ENCODE measurements at places on chromosomes 2 and 18.

GRCh38 chr2:8000870-8001269, 681.0 kb upstream of the ID2 start:
- no peak for DNase-seq

- no peak for DNase-seq
These were observed 435.4 kb downstream of the BCL11A start for GRCh38 chr2:60118061-60118460.

DNA sequence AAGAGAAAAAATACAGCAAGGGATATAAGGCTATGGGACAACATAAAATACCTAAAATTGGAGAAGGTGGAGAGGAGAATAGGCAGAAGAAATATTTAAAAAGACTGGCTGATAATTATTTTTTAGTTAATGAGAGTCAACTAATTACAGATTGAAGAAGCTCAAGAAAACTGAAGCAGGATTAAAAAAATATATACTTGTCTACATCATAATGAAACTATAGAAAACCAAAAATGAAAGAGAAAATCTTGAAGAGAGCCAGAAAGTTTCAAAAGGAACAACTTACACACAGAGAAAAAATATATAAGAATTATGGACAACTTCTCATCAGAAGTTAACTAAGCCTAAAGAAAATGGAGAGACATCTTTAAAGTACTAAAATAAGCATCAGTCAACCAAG, 62.9 kb upstream of the APCDD1 start:
- DNase-seq: no peak

GRCh38 chr18:31632356-31632755, 40.7 kb downstream of the TTR start:
- no peak for DNase-seq

- DNase-seq: no peak
These were observed 42.3 kb downstream of the FSIP2 start for GRCh38 chr2:185780890-185781289.

DNA sequence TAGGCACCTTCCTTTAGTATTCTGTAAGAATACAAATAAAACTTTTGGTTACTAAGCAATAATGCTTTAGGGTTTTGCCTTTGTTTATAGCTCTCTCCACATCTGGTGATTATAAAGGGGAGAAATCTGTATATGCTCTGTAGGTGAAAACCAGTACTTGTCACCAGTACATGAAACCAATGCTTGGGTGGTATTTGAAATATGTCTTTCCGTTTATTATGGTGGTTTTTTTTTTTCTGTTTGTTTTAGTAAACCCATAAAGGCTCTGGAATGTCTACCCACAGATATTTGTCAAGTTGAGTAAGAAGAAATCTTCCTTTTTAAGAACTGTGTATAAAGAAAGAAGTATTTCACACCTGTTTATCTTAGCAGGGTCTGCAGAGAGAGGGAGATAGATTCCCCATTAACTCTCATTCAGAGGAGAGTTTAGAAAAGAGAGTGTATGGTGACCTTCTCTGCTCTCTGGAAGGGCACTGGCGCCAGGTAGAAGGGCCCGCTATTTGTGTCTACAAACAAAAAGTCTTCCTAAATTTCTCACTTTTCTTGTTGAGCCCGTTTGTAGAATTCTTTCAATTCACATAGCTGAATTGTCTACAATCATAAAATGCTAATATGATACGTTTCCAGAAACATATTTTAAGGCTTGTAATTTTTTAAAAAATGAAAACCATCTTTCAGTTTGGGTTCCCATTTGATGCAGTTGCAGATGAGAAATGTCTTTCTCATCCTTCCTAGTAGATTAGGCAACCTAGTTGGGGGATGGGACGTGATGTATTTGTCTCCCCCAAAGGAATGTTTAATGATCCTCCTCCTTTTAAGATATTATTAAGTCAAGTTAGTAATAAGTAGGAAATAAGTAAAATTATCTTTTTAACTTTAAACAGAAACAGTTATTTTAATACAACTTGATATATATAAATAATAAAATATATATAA, 33.9 kb downstream of the MAP3K20 start:
- DNase-seq: no peak

- no peak for DNase-seq
These were observed 172.3 kb downstream of the CDH2 start for GRCh38 chr18:28004606-28005005.

DNA sequence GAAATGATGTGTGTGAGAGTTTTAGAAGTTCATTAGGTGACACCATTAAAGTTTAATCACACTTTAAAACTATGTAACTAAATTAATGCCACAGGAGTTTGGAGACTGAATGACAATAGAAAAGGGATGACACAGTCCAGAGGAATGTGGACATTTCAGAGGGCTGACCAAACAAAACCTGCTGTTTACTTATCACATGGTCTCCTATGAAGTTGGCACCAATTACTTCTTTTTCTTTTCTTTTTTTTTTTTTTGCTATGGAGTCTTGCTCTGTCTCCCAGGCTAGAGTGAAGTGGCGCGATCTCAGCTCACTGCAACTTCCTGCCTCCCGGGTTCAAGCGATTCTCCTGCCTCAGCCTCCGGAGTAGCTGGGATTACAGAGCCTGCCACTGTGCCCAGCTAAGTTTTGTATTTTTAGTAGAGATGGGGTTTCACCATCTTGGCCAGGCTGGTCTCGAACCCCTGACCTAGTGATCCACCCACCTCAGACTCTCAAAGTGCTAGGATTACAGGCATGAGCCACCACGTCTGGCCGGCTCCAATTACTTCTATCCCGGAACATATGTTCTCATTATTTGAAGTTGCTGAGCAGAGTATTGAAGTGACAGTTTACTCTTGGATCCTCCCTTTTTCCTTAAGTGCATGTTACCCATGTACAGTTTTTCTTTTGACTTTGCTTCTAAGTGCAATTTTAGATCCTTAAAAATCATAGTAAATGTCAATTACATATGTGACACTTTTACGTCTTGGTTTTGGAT, 4.3 kb downstream of the AGPS start:
- DNase-seq: no peak

DNA sequence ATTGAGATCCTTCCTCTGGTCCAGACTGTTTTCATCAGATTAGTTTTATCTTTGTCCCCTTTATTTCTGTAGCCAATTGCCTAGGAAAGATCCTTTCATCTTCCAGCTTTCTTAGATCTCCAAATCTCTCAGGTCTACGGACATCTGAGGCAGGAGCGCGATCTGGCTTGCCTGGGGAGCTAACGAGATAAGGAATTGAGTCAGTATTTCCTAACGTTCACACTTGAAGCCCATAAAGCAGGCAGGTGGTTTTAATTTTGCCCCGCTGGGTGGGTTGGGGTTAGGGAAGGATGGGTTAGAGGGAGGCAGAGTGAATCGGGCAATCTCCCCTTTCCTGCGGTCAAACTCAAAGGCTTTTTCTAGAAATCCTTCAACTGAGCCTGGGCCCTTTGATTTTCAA, 727 bp upstream of the TTLL4 start:
- no peak for DNase-seq

DNA sequence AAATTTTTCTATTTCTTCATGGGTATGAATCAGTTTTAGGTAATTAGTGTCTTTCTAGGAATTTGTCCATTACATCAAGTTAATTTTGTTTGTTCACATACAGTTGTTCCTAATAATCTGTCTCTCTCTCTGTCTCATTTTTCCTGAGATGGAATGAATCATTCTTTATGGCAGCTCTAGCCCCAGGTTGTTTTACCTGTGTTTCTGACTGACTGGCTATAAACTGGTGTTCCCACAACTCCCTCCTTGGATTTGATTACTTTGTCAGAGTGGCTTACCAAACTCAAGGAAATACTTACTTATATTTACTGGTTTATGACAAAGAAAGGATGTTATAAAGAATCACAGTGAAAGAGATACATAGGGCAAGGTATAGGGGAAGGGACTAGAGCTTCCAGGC, 15.1 kb downstream of the ADNP2 start:
- DNase-seq: no peak

DNA sequence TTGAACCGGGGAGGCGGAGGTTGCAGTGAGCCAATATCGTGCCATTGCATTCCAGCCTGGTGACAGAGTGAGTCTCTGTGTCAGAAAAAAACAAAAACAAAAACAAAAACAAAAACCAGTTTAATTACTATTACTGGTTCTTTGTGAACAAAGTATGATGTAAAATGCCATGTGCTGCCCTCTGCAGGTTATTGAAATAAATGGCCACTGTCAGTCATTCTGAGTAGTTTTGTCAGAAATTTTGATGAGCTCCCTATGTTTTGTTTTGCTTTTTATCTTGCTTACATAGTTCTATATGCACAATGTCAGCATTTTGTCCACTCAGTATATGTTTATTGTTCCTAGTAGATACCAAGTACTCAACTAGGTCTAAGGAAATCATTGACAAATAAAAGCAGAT, 423.6 kb upstream of the CHST9 start:
- no peak for DNase-seq

DNA sequence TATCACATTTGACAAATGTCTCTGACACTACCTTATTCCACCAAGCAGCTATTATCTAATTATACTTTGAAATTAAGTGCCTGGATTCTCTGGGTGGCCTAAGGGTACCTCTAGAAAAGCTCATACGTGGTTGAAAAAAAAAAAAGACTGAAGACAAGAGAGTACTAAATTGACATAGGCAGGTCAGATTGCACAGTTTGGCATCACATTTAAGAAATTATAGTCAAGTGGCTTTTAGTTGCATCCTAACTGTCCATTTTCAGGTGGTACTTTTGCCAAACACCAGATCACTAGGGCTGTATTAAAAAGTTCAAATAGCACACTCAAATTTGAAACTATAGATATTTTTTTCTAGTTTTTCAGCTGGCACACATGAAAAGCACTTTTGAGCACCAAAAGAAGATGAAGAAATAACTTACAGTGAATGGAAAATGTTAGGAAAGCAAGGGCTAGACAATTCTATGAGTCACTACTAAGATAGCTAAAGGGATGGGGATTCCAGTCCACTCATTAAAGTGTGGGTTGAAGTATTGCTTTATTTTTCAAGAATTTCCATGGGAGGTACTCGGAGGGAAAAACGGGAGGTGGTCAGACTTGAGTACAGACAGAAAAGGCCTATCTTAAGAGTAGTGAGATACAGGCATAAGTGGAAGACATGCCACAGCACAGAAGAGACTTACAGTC, 106.5 kb upstream of the COL5A2 start:
- DNase-seq: no peak

GRCh38 chr2:237446338-237446665, 32.3 kb upstream of the COL6A3 start:
- DNase-seq: no peak
